ENCODE measurements at places on chromosomes 5 and 9. TPM values are rescaled to one million over a fixed set of nuclear protein-coding genes. Genes with fewer than 3 reads are reported as not detected.
A peak's percentile ranks its signal among the peaks of the same experiment; 100 is the strongest.

DNA sequence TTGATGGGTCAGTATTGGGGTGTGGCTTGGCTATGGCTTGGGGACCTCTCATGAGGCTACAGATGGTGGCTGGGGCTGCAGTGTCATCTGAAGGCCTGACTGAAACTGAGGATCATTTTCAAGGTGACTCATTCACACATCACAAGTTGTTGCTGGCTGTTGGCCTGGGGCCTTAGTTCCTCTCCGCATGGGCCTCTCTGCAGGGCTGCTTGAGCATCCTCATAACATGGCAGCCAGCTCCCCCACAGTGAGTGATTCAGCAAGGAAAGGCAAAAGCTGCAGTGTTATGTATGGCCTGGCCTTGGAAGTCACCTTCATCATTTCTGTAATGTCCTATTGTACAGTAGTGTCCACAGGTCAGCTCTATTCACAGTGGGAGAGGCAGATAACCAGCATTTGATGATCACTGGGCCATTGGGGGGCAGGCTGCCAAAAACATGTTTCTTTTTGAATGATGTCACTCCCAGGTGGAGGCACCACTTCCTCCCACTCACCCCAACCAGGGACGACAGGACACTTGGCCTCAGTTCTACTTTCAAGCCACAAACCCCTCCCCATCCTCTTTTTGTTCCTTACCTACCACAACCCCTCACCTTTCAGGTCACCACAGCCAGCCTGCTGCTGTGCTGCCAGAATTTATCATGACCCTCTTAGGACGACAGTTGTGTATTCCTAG is 14.4 kb downstream of the FGD3 start:
- no peak for DNase-seq

DNA sequence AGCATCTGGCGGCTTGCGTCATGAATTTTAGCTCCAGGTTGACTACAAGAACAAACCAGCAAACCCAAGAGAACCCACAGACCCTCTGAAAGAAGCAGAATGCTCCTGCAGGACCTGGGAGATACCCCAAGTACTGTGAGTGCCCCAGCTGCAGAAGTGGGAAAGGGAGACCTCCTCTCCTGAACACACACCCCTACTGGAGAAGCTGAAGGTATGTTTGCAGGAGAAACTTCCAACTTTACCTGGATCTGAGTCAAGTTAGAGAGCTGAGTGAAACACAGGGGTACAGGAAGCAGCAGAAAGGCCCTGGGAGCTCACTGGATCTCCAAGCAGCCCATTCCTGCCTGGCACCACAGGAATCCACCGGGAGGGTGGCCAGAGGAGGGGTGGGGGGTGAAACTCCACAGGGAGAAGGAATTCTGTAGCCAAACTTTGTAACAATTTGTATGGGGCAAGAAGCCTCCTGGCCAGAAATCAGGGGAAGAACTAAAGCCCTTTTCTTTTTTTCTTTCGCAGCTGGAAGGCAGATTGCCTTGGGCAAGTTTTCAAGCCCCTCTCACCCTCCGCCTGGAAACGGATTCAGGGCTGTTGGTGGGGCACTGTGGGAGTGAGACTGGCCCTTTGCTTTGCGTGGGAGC is 576.2 kb downstream of the BNC2 start:
- DNase-seq: no peak

DNA sequence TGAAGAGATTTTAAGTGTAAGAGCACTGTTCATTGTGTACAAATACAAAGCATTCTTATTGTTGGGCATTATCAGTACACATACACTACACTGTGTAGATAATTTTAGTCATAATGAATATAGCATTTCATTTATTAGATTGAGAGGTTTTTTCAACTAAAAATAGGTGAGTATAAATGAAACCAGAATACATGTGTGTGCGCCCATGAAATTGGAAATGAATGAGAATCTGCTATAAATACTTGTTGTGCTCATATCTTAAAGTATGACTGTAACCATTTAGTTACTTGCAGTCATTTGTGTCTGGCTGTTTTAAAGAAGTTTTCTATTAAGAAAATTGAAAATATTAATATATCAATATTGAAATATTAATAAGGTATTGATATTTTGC is 189.0 kb upstream of the MEF2C start:
- DNase-seq: no peak

ENTREP1 gene
- total RNA-seq: 7.9 TPM

HRH2 gene
- 0.47 TPM for total RNA-seq

CDC14B gene
- 44.0 TPM for total RNA-seq

GRCh38 chr9:94204174-94204573 is 54.9 kb upstream of the ZNF169 start:
- no peak for DNase-seq

- DNase-seq: no peak
Observed at GRCh38 chr5:153496835-153497234, 6.4 kb downstream of the GRIA1 start.

PDGFRB gene
- total RNA-seq: 87.0 TPM

GRCh38 chr9:98117984-98118639 is 910 bp downstream of the TRIM14 start:
- DNase-seq: peak; percentile 61

- DNase-seq: no peak
Observed at GRCh38 chr5:91024206-91024605, 358.9 kb downstream of the ARRDC3 start.

F2RL1 gene
- total RNA-seq: 1.1 TPM

DNA sequence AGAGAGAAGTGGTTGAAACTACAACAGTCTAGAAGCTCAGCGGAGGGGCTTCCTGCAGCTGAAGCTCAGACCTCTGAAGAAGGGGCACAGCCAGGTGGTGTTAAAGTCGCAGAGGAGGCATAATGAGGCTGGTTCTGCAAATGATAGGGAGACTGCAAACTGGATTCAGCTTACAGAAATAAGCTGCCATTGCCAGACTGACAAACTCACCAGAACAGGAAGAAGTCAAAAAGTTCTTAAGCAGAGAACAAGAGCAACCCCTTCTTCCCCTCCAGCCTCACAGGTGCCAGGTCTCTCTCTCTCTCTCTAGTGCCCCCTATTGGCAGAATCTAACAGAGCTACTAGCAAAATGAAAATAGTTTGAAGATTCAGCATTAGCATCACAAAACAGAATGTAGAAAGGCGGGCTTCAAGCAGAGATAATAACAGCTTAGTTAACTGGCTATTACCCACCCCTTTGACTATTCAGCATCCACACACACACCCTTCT is 76.7 kb downstream of the GRAMD2B start:
- DNase-seq: no peak

GRCh38 chr5:145971108-145971507 is 34.7 kb downstream of the SH3RF2 start:
- no peak for DNase-seq

DNA sequence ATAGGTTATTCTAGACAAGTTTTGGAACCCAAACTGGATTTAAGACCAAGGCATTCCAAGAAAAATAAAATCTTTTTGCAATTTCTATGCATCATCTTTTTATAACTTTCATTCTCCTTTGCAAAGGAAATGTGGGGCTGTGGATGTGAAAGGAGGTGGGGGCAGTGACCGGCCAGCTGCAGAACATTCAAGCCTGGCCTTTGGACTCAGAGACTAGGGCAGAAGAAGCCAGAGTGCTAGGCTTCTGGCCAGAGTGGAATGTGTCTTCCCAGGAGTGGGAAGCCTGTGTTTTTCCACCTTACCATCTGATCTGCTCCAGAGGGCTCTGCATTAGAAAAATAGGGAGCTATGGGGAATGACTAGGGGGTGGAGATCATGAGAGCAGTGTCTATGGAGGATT is 148.5 kb downstream of the C9orf152 start:
- DNase-seq: peak; percentile 42

DNA sequence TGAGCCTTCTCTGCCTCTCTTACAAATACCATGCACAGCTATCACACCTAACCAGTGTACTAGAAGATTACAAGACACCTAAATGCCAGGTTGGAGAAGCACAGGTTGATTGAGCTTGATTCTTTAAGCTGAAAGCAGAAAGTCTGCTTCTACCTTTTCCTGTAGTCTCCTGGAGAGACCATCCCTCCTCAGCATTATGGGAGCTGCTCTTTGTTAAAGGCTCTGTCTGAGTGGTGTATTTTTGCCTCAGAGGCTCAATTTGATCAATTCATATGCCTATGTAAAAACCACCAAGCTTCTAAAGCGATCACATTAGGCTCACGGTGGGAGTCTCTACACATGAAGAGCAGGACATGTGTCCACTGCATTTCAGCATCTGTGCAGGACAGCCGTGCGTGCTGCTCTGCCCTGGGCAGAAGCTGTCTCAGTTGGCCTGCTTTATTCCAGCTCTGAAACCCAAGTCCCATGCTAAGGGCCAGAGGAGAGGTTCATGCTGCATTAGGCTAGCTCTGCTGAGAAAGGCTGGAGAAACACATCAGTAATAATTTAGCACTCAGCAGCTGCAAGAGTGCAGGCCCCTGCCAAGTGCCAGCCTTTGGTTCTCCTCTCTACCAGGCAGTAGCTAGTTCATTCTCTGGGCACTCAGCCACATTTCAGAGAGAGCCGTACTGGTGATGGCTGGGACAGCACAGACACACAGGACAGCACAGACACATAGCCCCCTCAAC is 41.7 kb downstream of the TMEM167A start:
- DNase-seq: peak; percentile 64

PAEP gene
- not detected for total RNA-seq

SPINK4 gene
- not detected for total RNA-seq

GABRA1 gene
- total RNA-seq: 0.12 TPM

DNA sequence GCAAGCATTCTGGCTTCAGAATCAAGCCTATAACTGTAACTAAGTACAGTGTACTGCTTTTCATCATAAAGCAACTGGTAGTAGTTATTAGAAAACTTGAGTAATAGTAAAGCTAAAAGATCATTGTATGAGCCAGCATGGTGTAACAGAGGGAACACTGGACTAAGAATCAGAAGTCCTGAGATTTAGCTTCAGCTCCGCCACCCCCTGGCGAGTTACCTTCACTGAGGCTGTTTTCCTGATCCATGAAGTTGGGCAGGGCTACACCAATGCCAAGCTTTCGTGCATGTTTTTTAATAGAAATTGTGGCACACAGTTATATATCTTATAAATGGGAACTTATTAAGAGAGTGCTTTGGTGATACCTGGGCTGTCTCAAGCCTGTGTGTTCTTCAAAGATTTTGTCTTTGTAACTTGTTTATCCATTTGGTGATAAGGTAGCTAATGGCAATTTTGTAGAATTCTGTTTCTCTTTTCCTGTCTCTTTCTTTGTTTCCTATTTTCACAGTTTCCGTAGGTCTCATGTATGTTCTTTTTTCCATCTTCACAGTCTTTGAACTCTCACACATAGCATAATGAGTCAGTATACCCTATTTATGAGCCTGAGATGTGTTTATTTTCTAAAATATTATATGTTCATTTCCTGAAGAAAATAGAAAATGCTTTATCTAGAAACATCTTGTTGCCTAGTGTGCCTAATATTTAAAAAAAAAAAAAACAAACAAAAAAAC is 102.3 kb downstream of the GDNF start:
- DNase-seq: no peak

F12 gene
- total RNA-seq: 5.8 TPM

ALAD gene
- total RNA-seq: 58.6 TPM

INSL4 gene
- total RNA-seq: 0.16 TPM

DNA sequence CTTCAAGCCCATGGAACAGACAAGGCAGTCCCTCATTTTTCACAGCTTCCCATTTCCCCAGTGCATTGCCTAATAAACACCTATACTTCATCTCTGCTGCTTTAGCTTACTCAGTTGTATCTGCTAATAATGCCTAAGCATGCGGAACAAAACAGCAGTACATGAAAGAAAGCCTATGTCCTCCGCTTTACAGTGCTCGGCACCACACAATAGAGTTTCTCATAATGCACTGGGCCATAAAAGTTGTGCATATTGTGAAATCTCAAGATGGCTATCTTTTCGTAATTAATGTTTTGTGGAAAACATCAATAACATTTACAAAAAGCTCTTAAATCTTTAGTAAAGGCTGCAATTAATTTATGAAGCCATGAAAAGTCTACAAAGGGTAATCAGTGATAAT is 69.3 kb downstream of the DENND1A start:
- DNase-seq: no peak

- DNase-seq: peak; percentile 57
Observed at GRCh38 chr9:91948597-91949391, 1.2 kb downstream of the ROR2 start.

GRCh38 chr9:113953531-113953930 is 77.4 kb downstream of the ZNF618 start:
- DNase-seq: no peak

DNA sequence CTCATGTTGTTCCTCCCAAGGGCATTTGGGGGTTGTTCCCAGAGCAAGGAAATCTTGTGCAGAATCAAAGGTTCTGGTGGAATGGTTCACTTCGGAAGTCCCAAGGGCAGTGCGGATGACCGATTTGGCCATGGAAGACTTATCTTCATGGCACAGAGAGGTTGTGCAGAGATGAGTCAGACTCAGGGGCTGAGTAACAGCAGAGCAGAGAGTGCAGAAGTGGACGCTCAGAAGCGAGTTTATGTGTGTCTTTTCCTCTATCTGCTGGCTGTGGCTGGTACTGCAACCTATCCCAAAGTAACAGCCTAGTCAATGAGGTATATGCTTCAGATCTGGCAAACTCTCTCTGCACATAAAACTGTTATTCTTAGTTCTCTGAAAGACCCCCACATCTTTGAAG is 118.1 kb downstream of the DPYSL3 start:
- peak; percentile 74 for DNase-seq

All from testis (tissue), 5 donors.